ENCODE measurements at places on chromosomes 7 and 10.

GRCh38 chr7:129857313-129857712, 95.4 kb downstream of the UBE2H start:
- no peak for DNase-seq

GRCh38 chr10:53430974-53431373, 658.4 kb upstream of the MBL2 start:
- no peak for DNase-seq

- no peak for DNase-seq
These were observed 11.1 kb upstream of the SLC18A3 start for GRCh38 chr10:49598986-49599385.

DNA sequence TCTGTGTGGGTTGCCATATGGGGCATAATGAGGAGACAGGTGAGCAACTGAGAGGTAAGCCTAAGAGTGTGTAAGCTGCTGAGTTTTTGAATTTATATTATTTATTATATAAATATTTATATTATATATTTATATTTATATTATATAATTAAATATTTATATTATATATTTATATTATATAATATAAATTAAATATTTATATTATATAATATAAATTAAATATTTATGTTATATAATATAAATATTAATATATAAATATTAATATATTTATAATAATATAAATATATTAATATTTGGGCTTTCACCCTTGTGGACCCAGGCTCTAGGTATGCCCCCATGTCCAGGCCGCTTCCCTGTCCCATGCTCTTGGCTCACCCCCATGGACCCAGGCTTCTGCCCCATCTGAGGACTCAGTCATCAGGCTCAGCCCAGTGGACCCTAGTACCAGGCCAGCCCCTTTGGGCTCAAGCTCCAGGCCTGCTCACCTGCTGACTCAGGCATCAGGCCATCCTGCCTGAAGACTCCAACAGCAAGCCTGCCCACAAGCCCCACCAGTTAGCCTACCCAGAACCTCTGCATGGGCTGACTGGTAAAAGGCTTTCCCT, 755.4 kb downstream of the SUGCT start:
- no peak for DNase-seq

DNA sequence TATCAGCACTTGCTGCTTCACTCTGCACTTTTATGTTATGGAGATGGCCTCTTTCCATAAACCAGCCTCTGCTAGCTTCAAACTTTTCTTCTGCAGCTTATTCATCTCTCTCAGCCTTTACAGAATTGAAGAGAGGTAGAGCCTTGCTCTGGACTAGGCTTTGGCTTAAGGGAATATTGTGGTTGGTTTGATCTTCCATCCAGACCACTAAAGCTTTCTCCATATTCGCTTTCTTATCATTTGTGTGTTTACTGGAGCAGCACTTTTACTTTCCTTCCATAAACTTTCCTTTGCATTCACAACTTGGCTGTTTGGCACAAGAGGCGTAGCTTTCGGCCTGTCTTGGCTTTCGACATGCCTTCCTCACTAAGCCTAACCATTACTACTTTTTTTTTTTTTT, 23.6 kb downstream of the DYDC2 start:
- DNase-seq = no peak
